ENCODE measurements at places on chromosomes 16 and 17.

GRCh38 chr16:56530872-56531271 lies 11.0 kb upstream of the BBS2 start:
- no peaks in the 10 kb centered on the region for H3K27me3 ChIP-seq
- no peak for DNase-seq
- no peaks in the 10 kb centered on the region for H3K4me1 ChIP-seq
- no peak overlapping the region for H3K27ac ChIP-seq
- no peak overlapping the region for H3K4me3 ChIP-seq
- no peaks in the 10 kb centered on the region for H3K36me3 ChIP-seq

DNA sequence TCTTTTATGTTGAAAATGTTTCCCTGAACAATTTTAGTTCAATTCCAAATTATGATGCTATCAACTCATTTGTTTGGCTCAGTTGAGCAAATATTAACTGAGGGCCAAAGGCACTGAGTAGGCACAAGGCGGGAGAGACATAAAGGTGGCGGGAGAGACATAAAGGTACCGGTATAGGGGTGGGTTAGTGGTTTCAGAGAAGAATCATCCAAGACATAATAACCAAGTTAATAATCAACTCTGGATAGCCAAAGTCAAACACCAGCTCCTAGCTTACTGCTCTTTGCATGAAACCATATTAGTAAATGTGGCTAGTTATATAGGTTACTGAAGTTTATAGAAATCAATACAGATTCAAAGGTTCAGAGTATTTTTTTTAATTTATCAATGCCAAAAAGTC lies 91.7 kb downstream of the RPGRIP1L start:
- no peaks in the 10 kb centered on the region for H3K4me1 ChIP-seq
- H3K27ac ChIP-seq = no peak overlapping the region
- no peaks in the 10 kb centered on the region for H3K36me3 ChIP-seq
- H3K4me3 ChIP-seq = no peak overlapping the region
- no peaks in the 10 kb centered on the region for H3K27me3 ChIP-seq
- no peak for DNase-seq

DNA sequence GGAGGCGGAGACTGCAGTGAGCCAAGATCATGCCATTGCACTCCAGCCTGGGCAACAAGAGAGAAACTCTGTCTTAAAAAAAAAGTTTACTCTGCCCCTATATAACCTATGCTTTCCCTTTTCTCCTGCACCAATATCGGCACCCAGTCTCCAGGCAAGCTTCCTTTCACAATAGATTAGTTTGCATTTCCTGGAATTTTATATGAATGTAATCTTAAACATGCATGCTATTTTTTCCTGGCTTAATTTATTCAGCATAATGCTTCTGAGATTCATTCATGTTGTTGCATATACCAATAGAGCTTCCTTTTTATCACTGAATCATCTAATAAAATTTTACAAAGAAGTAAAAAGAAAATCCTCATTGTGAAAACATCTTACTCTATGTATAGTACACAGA lies 59.4 kb downstream of the USP32 start:
- no peak overlapping the region for H3K27ac ChIP-seq
- no peaks in the 10 kb centered on the region for H3K27me3 ChIP-seq
- H3K4me1 ChIP-seq = peaks cover 3% of the 10 kb centered on the region
- H3K4me3 ChIP-seq = no peak overlapping the region

GRCh38 chr16:57115514-57116182 lies 23.3 kb downstream of the CPNE2 start:
- peak; percentile 32 for DNase-seq
- H3K36me3 ChIP-seq = no peaks in the 10 kb centered on the region
- no peak overlapping the region for H3K27ac ChIP-seq

GRCh38 chr17:19237389-19238166 lies 412 bp downstream of the EPN2 start:
- H3K4me3 ChIP-seq = peak overlapping the region; percentile 99
- H3K27ac ChIP-seq = peak overlapping the region; percentile 96
- peaks cover 4% of the 10 kb centered on the region for H3K4me1 ChIP-seq
- no peaks in the 10 kb centered on the region for H3K36me3 ChIP-seq
- no peaks in the 10 kb centered on the region for H3K27me3 ChIP-seq

GRCh38 chr16:76976101-76976500 lies 214.9 kb upstream of the MON1B start:
- no peak for DNase-seq
- H3K36me3 ChIP-seq = no peaks in the 10 kb centered on the region
- no peaks in the 10 kb centered on the region for H3K4me1 ChIP-seq
- no peak overlapping the region for H3K4me3 ChIP-seq
- H3K27me3 ChIP-seq = no peaks in the 10 kb centered on the region
- H3K27ac ChIP-seq = no peak overlapping the region

- no peaks in the 10 kb centered on the region for H3K4me1 ChIP-seq
- H3K4me3 ChIP-seq = no peak overlapping the region
- H3K36me3 ChIP-seq = no peaks in the 10 kb centered on the region
- DNase-seq = no peak
These were observed 38.2 kb downstream of the WSCD1 start for GRCh38 chr17:6108382-6108781.

- H3K4me3 ChIP-seq = no peak overlapping the region
- DNase-seq = no peak
- H3K4me1 ChIP-seq = peaks cover 3% of the 10 kb centered on the region
These were observed 129.9 kb downstream of the PITPNC1 start for GRCh38 chr17:67506966-67507365.

DNA sequence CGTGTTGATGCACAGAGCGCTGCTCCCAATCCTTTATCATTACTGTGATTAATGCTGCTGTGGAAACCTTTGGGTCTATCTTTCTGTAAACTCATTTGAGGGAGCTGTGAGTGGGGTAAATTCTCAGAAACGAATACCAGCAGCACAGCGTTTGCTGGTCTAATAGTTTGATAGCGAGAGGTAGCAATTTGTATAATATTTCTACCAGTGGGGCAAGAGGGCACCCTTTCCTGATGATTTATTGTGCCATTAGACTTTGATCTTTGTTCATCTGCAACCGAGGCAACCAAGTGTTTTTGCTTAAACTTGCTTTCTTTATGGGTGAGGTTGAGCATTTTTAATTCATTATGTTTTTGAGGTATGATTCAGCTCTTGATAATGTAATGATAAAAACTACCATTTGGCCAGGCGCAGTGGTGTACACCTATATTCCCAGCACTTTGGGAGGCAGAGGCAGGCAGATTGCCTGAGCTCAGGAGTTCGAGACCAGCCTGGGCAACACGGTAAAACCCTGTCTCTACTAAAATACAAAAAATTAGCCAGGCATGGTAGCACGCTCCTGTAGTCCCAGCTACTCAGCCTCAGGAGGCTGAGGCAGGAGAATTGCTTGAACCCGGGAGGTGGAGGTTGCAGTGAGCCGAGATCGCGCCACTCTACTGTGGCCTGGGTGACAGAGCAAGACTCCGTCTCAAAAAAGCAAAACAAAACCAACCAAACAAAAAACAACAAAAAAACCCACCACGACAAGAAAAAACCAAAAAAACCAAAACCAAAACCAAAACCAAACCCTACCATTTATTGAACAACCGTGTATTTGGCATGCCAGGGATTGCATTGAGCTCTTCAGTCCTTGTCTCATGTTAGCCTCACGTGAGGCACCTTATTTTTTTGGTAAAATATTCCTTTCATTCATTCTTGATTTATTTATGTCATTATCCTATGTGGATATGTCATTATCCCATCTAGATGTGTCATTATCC lies 81.5 kb downstream of the PLCG2 start:
- H3K4me3 ChIP-seq = no peak overlapping the region
- no peaks in the 10 kb centered on the region for H3K27me3 ChIP-seq
- no peaks in the 10 kb centered on the region for H3K36me3 ChIP-seq
- no peak for DNase-seq
- H3K4me1 ChIP-seq = no peaks in the 10 kb centered on the region
